Hematopoietic multipotent progenitor cell treated with erythropoietin and hydrocortisone succinate and interleukin-3 and kit ligand, for 6 days (in vitro differentiated cells): ENCODE measurements at places on chromosomes 7 and 10.

- DNase-seq: no peak
These were observed 1.4 kb downstream of the DNAH11 start for GRCh38 chr7:21544303-21544656.

DNA sequence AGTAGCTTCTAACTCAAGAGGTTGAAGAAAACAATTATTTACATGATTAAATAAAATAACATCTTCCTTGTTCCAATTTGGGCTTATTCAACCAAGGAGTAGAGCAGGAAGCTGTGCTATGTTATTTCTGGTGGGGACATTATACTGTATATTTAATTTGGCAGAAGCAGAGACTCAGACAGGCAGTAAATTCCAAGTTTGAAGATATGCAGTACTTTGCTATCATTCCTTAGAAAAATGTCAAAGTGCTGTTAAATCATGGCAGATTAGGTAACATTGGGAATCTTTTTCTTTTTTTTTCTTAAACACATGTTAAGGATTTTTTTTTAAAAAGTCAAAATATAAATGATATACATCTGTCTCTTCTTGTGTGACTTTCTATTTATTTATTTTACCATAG, 190.1 kb downstream of the SUGCT start:
- DNase-seq: no peak

DNA sequence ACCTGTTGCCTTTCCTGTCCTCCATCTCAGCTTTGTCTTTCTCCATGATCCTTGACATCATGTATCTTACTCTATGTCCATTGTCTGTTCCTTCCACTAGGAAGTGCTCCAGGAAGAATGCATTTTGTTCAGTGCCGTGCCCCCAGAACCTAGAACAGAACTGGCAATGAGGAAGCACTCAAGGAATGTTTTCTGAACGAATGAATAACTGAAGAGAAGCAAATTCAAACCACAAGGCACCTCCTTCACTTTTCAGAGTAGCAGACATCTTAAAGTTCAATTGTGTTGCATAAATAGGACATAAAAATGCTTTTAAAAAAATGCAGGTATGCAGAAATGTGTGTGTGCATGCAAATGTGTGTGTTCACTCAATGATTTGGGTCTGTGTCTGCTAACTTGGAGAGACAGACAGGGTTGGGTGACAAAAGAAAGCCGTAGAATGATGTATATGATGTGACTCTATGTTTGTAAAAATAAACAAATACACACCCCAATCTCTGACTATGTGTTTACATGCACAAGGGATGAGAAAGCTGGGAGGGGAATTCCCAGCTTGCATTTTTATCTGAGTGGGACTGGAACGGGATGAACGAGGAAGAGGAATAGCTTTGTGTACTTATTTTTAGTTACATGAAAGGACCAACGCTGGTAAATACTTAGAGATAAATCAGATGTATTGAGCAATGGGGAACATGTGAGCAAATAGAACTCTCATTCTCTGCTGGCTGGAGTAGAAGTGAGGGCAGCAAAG, 237.7 kb downstream of the FANK1 start:
- DNase-seq: no peak

DNA sequence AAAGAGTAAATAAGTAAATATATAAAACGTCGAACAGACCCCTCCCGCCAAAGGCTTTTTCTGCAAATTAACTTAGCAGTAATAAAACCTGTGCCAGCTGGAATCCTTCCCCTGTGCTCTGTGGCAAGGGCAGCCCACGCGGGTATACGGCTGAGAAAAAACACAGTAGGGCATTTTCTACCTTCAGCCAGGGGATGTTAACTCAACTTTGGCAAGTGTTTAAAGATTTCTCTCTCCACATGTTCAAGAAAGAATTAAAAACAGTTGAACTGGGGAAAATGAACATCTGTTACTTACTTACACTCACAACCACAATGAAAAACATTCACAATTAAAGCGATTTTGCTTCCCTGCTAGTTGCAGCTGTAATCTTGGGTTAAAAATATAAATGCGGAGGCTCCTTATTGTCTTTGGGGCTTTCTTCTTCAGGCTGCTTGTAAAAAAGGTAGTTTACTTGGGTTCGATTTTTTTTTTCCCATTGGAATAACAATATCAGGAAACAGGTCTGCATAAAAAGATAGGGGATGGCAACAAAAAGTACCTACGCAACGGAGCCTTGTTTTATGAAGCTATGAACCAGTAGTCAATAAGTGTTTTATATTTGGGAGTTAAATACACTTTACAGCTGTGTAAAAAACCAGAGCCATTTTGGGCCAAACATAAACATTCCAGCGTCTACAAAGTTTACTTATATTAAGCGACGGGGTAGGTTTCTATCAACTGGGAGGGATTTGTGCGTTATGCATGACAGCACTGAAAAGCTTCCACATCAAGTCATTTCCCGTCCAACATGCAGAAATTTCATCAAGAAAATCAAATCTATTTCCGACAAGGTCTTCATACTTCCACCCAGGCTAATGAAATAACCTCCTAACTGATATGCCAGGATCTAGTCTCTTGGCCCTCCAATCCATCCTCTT, 132.7 kb downstream of the TAX1BP1 start:
- DNase-seq: no peak

DNA sequence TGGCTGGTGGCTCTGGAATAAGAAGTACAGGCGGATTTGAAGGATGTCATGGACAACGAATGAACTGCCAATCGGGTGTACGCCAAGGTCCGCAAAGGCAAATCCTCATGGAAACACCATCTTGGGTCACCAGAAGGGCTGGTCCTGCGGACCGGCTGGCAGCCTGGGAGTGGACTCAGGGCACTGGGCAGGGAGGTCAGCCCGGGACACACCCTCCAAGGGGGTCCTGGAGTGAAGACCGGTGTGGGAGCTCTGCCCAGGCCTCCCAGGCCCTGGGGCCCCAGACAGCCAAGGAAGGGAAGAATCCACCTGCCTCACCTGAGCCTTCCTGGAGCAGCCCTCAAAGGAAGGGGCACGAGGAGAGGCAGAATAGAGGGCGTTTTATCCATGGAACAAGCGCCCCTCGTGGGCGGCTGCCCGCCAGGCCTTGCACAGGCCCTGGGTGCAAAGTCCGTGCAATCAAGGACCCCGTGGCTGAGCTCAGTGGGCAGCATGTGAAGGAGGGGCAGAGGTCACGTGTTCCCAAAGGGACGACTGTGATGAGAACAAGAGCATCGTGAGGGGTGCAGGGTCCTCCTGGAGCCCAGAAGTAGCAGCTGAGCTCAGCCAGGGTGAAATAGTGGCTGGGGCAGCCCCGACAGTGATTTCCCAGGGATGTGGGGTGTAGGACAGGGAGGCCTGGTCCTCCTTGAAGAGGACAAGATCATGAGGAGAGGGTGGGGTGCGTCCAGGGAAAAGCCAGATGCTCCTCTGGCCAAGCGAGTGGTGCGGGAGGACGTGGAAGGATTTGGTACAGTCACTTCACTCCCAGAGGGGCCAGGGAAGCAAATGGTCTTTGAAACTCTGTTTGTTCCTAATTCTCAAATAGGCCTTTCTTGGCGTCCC, 105.2 kb downstream of the TCERG1L start:
- DNase-seq: no peak

GRCh38 chr10:31346953-31347352, 27.9 kb downstream of the ZEB1 start:
- DNase-seq: peak; percentile 18

DNA sequence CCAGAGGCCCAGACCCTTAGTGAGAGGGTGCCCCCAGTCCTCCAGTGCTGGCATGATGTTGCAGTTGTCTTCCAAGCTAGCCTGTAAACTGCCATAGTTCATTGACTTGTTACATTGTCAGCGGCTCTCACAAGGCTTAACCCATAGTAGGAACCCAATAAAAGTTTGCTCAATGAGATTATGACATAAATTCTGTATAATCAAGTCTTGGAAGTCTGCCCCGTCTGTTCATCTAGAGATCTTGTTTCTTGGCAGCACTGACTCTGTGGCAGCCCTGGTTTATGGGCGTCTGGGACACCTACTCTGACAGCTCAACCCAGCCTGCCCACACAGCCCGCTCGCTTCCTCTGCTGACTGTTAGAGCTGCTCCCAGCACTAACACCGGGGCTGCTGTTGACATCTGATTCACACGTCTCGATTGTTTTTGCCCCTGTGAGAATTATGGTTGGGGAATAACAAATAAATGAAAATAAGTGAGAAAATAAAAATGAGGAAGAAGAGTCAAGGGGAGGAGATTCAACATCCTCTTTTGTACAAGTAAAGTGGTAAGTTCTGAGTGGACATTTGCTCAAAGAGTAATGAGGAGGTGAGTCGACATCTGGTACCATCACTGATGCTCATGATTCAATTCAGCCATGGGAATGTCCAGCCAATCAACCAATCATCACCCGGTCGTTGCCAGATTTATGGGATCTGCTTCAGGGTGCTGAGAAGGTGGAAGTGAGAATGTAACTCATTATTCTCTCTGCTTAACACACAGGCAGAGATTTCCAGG, 160.8 kb downstream of the SPAG6 start:
- peak; percentile 13 for DNase-seq
